ENCODE measurements at places on chromosomes 16 and 17.
A peak's percentile ranks its signal among the peaks of the same experiment; 100 is the strongest.

GRCh38 chr17:82534401-82534812 lies 14.9 kb downstream of the FOXK2 start:
- DNase-seq = no peak

DNA sequence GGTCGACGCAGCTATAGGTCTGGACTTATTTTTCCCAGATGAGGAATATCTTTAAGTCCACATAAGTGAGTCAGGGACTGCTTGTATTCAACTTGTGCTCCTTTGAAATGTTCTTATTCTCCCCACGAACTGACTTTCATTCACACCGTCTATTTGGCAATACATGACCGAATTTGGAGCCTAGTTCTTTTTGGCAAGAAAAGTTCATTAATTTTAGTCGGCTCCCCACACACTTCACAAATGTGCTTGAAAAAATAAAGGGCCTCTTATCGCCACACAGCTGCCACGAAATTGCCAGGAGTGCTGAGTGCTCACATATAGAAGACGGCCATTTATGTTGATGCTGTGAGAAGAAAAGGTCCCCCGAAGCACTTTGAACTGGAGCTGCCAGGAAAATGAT lies 152.6 kb downstream of the PRKCA start:
- DNase-seq = no peak

DNA sequence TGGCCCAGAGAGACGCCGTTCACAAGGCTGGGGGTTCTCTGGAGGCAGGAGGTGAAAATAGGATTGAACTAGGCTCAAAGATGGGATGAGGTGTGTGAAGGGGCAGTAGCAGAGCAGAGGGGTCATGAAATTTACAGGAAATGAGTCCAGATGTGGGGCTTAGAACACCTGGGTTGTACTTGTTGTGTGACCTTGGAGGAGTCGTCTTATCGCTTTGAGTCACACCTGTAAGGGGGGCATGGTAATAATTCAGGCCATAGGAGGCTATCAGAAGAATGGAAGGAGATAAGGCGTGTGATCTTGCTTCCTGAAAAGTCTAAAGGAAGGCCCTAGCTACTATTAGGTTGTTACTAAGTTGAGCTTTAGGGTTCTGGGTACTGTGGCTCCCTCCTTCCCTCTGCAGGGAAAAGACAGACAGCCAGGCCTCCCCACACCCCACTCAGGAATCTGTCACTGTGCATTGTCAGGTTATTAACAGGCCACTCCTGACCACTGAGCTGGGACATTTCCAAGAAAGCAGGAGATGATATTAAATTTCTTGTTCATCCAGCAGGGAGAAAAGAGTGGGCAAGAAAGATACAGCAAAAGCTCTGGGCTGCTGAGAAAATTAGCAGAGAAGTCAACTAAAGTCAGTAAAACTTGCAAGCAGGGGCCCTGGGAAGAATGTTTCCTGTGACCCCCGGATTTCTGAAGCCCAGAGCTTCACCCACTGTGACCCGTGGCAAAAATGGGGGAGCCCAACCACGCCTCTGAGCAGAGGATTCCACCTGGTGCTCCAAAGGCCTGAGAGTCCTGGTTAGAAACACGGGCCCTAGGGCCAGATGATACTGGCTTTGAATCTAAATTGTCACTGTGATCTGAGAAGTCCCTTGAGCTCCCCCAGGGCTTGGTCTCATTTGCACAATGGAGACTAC lies 6.0 kb upstream of the CDC42EP4 start:
- DNase-seq = peak; percentile 16

GRCh38 chr17:27756467-27757371 lies 43.6 kb downstream of the NOS2 start:
- DNase-seq = peak; percentile 85

DNA sequence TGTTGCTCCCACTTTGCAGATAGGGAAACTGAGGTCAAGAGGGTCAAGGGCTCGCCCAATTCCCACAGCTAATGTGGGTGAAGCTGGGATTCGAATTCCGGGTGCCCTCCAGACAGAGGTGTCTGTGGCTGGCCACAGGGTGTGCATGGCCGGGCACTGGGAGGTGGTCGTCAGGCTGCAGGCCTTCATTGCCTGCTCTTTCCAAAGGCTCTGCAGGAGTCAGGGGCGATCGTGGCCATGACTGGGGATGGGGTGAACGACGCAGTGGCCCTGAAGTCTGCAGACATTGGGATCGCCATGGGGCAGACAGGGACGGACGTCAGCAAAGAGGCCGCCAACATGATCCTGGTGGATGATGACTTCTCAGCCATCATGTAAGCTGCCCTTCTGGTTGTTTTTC lies 49.8 kb downstream of the MEAK7 start:
- no peak for DNase-seq

DNA sequence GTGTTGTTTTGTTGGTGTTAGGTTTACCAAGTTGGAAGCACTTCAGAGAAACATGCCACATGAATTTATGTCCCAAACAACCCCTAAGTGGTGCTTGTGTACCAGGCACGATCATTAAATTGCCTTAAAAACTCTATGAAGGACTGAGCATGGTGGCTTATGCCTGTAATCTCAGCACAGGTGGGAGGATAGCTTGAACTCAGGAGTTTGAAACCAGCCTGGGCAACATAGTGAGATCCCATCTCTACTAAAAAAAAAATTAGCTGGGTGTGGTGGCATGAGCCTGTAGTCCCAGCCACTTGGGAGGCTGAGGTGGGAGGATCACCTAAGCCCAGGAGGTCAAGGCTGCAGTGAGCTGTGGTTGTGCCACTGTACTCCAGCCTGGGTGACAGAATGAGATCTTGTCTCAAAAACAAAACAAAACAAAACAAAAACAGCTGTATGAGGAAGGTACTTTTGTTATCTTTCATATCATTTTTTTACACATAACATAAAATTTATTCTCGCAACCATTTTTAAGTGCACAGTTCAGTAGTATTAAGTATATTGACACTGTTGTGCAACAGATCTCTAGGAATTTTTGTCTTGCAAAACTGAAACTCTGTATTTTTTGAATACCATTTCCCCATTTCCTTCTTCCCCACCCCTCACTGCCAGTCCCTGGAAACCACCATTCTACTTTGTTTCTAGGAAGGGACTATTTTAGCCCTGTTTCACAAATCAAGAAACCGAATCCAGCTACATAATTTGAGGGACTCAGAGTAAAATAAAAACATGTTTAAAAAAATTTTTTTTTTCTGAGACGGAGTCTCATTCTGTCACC lies 14.3 kb upstream of the RBBP6 start:
- DNase-seq = peak; percentile 29

DNA sequence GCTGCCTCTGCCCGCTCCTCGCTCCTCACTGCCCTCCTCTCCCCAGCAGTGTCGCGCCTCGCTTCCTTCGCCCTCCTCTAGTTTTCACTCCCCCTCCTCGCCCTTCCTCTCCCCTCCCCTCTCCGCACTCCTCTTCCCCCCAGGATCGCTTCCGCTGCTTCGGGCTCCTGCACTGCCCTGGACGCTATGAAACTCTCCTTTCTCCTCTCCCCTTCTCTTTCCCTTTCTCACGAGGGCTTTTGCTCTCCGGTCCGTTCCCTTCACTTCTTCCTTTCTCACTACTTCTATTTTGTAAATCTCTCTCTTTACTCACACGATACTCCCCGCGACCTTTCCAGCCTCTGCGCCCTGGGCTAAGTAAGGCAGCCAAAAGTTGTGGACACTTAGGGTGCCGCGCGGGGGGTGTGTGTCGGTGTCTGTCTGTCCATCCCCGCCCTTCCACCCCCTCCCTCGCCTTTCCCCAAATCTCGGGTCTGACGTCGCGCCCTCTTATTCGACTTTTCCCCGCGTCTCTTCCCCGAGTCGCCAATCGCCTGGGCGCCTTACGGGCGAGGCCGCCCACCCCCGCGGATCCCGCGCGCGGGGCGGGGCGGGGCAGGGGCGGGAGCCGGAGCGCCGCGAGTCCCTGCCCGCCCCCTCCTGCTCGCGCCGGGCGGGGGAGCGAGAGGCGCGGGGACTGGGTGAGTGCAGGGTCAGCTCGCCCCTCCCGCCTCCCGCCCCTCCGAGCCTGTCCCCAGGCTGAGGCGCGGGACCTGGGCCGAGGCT lies at the start of gene IRX3:
IRX3 (minus strand) TSS at position 422 of the 765 bp plus-strand sequence. CDS start 737 bp downstream, outside the sequence.
- DNase-seq = no peak

DNA sequence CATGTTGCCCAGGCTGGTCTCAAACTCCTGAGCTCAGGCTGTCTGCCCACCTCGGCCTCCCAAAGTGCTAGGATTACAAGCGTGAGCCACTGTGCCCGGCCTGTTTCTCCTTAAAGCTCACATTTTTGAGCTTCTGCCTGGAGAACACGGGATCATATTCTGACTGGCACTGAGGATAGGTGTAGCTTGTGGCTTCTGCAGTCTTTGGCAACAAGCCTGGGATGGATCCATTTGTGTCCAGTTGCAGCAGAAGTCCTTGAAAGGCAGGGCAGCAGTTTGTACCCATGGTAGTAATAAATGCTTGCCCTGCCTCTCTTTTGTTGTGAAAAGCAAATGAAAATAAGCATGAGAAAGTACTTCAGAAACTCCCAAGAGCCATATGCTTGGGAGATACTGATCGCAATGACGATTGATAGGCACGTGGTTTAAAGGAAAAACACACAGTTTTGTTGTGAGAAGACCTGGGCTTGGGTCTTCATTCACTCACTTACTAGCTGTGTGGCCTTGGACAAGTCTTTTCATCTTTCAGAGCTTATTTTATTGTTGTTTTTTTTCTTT lies 3.1 kb upstream of the CORO7 start:
- DNase-seq = peak; percentile 4

DNA sequence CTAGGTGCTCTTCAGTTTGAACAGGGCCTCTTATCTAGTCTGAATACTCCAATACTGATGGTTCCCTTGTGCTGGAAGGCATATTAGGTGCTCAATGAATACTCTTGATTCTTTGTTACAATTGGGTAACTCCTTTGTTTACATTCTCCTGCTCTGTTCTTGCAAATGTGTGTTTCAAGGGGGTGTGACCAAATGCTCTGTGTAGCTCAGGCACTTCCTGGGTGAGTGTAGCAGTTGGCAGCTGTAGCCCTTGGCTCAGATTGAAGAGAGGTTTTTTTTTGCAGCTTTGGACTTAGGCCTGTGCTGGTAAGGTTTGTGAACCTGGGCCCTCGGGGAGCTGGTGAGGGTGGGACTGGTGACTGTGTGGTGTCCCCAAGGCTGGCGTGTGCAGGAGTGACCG lies 20.2 kb downstream of the TBCD start:
- DNase-seq = no peak

- peak; percentile 91 for DNase-seq
Measured at GRCh38 chr16:81624760-81625543, 154.1 kb upstream of the PLCG2 start.

- no peak for DNase-seq
Measured at GRCh38 chr17:79626156-79626890, 15.5 kb upstream of the RBFOX3 start.

DNA sequence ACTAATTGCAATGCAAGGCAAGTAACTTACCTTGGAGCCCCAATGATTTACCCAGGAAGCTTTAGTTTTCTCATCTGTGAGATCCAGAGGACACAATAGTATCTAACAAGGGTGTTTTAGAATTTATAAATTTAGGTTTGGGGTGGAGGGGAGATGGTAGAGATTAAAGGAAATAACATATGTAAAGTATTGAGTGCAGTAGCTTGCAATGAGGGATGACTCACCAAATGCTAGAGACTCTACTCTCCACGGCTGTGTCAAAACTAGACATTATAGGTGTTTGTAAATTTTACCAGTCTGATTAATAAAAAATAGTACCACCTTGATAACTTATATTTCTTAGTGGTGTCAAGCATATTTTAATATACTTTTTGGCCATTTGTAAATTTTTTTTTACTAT lies 3.7 kb upstream of the ABCA9 start:
- peak; percentile 15 for DNase-seq

DNA sequence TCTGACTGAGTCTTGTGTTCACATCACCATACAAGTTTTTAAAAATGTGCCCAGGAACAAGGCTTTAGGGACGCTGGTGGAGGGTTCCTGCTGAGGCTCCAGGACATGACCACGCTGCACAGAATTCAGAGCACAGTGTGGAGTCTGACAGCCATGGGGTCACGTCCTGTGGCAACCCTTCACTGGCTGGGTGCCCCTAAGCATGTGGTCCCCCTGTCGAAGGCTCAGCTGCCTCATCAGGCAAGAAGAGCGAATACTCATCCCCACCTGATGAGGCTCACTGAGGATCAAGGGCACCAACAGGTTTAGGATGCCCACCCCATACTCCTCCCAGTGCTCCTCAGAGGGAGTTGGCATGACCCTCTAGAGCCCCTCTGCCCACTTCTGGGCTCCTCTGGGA lies 5.9 kb downstream of the PNMT start:
- DNase-seq = no peak
